Body of pancreas (tissue), 4 donors: ENCODE measurements at places on chromosomes 2 and 18. TPM values are rescaled to one million over a fixed set of nuclear protein-coding genes. Genes with fewer than 3 reads are reported as not detected.

Gene RGPD8
- total RNA-seq = 22.7 TPM

Gene PROKR1
- total RNA-seq = not detected

Gene VWC2L
- total RNA-seq = not detected

Gene HNMT
- 37.2 TPM for total RNA-seq

Gene GYPC
- 26.4 TPM for total RNA-seq

Gene ZNF396
- 2.6 TPM for total RNA-seq

Gene RESP18
- not detected for total RNA-seq

GRCh38 chr18:58953627-58954026 lies 89.0 kb downstream of the ZNF532 start:
- peak; percentile 27 for DNase-seq

DNA sequence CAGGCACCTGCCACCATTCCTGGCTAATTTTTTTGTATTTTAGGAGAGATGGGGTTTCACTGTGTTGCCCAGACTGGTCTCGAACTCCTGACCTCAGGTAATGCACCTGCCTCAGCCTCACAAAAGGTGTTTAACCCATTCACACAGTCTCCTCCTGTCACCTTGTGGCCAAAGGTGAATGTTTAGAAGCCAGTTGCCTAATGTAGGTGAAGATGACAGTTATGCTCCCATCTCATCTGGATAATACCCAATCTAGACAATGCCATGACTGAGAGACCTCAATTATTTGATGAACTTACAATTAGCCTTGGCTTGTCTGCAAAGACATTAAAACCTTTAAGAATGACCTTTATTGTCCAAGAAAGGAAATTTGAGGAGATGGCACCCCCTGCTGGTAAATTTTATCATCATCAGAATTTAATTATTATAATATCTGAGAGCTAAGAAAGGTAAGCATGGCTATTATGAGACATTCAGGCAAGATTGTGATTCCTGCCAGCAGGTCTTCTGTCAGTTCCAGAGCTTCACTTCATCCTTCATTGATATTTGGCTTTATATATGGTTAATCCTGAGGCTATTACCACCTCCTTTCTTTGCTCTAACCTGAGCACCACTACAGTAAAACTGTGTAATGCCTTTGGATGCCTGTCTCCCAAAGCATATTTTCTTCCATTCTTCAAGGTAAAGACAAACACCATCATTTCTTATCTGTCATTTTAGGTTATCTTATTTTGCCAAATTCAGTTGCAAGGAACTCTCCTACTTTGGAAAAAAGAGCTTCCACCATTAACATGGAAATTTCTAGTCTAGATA lies 117.6 kb downstream of the FAM124B start:
- DNase-seq = peak; percentile 15

- no peak for DNase-seq
These were observed 49.7 kb upstream of the ITM2C start for GRCh38 chr2:230815088-230815487.

DNA sequence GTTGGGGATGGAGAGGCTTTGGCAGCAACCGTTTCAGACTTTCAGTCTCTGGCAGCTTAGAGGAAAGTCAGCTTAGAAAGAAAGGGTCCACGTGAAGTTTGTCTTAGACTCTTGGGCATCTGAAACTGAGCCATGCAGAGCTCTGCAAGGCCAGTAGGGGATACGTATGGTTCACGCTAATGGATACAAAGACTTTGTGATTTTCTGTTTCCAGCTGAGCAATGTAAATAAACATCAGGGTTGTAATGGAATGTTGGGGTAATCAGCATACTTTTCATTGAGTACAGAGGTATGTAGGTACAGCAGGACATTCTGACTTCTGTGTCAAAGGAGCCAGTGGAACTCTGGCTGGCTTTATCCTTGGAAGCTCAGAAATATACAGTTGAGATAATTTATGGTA lies 31.0 kb downstream of the RALB start:
- DNase-seq = no peak

DNA sequence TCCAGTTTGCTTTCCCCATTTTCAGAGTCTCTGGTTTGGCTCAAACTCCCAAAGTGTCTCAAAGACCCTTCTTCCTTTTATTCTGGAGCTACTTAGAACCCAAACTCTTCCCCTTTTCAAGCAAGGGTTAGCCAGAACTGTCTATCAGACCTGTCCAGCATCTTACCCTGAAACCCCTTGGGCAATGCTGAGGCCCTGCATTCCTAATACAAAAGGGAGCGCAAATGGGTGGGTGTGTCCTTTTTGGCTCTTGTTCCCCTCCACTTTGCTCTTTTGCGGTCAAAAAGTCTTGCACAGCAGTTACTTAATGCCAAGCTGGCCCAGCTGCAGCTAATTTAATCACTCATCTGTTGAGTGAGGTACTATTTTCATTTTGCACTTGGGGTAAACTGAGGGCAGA lies 231.2 kb upstream of the FOSL2 start:
- DNase-seq = no peak

DNA sequence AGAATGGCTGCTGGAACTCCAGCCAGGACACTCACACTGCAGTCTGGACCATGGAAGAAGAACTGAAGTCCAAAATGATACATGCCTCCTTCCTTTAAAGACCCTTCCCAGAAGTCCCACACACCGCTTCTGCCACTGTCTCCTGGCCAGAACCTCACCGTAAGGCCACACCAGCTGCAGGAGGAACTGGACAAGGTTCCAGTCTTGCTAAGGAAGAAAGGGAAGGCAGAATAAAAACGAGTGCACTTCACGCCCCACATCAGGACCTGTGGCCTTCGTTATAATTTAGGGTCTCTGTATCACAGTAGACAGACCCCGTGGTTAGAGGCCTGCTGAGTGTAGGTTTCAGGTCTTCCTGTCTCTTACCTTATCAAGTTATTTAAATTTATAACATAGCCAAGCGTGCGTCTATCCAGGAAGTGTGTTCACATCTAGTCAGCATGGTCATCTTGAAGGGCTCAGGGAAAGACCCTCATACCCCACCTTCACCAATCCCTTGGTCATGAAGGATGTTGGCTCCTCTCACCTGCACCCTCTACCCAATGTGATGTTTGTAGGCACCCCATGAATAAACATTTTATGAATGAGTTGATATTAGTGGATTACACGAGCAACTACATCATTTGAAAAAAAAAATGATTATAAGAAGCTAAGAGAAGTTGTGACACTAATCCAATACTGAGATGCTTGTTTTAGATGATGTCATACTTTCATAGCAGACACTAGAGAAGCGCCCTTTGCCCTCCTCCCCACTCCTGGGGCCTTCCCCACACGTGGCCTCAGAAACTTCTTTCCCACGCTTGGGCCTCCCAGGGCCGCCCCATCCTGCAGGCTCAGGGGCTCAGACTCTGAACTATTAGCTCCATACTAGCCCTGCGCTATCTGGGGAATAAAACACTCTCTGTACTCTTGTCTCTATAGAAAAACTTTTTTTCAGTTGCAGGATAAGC lies 157.6 kb downstream of the FAM210A start:
- DNase-seq = no peak
